ENCODE measurements at places on chromosomes 3 and 15. TPM values are rescaled to one million over a fixed set of nuclear protein-coding genes. Genes with fewer than 3 reads are reported as not detected.

The POPDC2 gene
- total RNA-seq, result 3.4 TPM

The MCF2L2 gene
- 6.5 TPM for total RNA-seq

The PRKCD gene
- 20.5 TPM for total RNA-seq

DNA sequence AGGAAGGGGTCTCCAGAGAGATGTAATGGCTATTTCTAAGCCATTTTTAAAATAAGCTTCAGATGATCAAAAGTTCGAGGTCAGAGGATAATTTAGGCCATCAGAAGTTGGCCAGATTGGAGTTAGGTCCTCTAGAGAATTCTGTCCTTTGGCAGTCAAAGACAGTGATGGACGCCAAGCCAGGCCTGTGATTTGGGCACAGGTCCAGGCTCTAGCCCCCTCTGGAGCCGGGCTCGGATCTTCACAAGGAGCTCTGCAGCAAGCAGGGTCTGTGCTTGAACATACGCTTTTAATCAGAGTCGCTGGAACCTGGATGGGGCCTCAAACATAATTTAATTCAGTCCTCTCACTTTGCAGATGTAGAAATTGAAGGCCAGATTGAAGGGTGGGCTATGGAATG is 151.4 kb upstream of the BCL6 start:
- no peaks in the 10 kb centered on the region for H3K27me3 ChIP-seq
- peaks cover 4% of the 10 kb centered on the region for H3K36me3 ChIP-seq
- DNase-seq, result no peak
- H3K27ac ChIP-seq, result no peak overlapping the region
- peaks cover 4% of the 10 kb centered on the region for H3K4me1 ChIP-seq
- H3K4me3 ChIP-seq, result no peak overlapping the region

- no peak overlapping the region for H3K4me3 ChIP-seq
- H3K27me3 ChIP-seq, result peaks cover 8% of the 10 kb centered on the region
- DNase-seq, result no peak
- no peaks in the 10 kb centered on the region for H3K36me3 ChIP-seq
These were observed 12.0 kb downstream of the AMOTL2 start for GRCh38 chr3:134362221-134362620.
